ENCODE measurements at places on chromosomes 4 and X. TPM values are rescaled to one million over a fixed set of nuclear protein-coding genes. Genes with fewer than 3 reads are reported as not detected.

DNA sequence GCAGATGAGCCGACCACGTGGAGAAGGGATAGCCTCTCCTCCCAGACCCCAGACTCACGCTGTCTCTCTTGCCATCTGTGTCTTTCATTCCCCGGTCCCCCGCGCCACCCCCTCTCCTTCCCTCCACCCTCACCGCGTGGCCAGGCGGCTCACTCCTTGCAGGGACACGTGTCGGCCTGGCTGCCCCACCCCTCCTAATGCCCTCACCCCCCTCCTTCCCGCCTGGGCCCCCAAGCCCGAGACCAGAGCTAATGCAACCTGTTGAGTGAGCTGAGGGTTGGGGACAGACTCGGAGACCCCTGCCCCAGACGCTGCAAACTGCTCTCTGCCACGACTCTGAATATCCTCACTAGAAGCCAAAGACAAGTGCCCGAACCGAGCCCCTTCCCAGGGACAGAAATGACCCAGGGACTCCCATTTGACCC, 1.8 kb downstream of the SLC38A5 start:
- DNase-seq: peak; percentile 37

DNA sequence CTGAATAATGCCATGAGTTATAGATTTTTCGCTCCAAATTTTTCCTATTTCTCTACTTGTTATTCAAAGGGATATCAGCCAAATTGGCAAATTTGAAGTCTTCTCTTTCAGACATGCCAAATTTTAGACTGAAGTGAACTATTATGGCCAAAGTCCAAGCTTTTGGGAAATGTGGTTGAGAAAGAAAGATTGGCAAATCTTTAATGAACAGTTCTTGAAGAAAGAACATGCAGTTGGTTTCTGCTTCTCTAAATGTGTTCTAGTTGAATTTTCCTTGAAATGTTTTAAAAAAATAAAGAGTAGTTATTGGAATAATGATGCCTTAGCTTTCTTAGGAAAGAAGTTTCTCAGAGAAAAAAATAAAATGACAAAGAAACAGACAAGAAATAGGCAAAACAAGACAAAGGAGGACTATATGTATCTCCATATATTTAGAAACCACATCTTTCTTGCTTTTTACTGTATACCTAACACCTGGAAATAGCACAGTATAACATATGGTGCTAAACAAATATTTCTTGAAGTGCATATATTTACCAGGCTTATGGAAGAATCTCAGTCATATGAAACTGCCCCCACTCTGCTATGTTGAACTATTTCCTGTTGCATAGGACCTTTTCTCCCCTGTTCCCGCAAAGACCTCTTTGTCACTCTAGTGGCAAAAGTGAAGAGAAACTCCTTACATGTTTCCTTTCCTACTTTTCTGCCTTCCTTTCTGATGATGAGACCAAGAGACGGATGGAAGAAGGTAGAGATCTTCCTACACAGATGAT, 250.0 kb downstream of the ARHGAP24 start:
- DNase-seq: no peak

DNA sequence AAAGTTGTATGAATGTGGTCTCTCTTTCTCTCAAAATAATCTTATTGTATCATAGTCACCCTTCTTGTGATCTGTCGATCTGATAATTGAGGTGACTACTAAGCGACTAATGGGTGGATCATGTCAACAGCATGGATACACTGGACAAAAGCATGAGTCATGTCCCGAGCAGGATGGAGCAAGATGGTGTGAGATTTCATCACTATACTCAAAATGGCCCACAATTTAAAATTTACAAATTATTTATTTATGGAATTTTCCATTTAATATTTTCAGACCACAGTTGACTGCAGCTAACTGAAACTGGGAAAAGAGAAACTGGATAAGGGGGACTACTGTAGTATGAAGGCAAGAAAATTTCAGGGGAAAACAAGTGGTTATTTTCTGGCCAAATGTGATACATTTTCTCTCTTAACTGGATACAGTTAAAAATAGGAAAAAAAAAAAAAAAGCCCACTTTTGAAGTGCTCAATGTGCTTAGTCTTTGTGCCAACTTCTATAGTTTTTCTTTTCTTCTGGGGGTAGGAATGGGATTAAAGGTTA, 25.3 kb downstream of the FAM241A start:
- DNase-seq: no peak

GRCh38 chrX:2462780-2463179, 38.0 kb downstream of the DHRSX start:
- DNase-seq: no peak

Gene ANK2
- 0.42 TPM for total RNA-seq

Gene ART3
- total RNA-seq: not detected
